ENCODE measurements at places on chromosomes 4 and X.

- DNase-seq: no peak
Observed at GRCh38 chr4:88104902-88105610, 53.4 kb downstream of the ABCG2 start.

DNA sequence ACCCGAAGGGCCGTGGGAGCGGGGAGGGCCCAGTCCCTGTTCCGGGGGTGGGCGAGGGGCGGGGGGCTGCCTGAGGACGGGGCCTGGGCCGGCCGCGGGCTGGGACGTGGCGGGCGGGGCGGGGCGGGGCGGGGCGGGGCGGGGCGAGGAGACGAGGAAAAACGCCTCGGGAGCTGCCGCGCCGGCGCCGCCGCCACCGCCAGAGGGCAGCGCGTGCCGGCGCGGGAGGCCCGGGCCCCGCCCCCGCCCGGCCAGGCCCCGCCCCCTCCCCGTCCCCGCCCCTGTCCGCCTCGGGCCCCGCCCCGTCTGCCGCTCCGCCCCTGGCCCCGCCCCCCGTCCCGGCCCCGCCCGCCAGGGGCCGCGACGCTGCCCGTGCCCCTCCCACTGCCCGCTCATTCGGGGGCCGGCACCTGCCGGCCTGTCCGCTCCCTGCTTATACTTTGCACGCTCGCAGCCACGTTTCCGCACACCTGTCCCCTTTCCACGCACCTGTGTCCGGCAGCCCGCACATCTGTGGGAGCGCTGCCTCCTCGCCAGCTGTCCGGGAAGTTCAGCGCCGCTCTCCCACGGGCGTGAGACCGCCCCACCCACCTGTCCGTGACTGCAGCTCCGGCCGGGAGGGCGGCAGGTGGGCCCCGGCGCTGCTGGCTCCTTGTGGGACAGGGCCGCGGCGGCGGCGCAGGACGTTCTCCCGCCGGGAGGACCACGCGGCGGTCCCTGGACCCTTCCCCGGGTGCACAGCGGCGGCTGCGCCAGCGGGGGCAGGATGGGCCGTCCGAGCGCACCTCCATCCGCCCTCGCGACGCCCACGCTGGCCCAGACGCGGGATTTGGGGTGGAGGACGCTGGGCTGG, 1.7 kb upstream of the FGFRL1 start:
- DNase-seq: peak; percentile 98

- DNase-seq: no peak
Observed at GRCh38 chr4:60962286-60962685, 237.8 kb upstream of the ADGRL3 start.

GRCh38 chr4:15488136-15488535, 18.5 kb downstream of the CC2D2A start:
- no peak for DNase-seq

GRCh38 chrX:74613370-74614092, 893 bp downstream of the RLIM start:
- DNase-seq: peak; percentile 32

DNA sequence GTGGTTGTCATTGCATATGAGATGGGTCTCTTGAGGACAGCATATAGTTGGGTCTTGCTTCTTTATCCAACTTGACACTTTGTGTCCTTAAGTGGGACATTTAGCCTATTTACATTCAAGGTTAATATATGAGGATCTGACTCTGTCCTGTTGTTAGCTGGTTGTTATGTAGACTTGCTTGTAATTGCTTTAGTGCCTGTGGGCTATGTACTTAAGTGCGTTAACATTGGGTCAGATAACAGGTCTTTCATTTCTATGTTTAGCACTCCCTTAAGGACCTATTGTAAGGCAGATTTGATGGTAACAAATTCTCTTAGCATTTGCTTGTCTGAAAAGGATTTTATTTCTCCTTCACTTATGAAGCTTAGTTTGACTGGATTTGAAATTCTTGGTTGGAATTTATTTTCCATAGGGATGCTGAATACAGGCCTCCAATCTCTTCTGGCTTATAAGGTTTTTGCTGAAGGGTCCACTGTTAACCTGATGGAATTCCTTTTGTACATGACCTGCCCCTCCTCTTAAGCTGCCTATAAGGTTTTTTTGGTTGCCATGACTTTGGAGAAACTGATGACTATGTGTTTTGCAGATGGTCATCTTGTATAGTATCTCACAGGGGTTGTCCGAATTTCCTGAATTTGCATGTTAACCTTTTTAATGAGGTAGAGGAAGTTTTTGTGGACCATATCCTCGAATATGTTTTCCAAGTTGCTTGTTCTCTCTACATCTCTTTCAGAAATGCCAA, 162.0 kb downstream of the NKX6-1 start:
- no peak for DNase-seq

DNA sequence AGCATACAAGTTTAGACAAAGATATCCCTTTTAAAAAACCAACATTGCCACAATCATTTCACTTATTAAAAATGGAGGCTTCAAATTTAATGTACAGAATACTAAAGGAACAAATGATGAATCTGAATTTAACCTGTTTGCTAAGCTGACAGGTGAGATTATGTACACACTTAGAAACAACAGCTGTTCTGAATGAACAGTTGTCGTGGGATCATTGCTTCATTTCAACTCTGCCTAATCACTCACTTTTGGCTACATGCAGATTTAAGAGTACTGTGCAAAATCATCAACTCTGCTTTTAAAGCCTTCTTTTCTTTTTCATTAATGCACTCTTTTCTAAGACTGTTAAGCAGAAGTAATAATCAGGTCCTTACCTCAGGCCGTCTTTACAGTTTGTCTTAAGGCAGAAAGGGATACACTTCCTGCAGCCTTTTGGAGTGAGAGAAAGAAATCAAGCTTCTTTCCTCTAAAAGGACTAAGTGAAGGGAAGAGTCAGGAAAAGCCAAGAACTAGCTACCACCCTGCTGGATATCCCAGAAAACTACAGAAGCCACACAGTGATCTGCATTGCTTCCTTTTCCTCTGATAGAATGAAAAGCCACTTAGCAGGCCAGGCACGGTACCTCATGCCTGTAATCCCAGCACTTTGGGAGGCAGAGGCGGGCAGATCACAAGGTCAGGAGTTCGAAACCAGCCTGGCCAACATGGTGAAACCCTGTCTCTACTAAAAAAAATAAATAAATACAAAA, 54.7 kb upstream of the NPNT start:
- DNase-seq: no peak

GRCh38 chr4:4477391-4477790, 64.5 kb downstream of the STX18 start:
- no peak for DNase-seq

DNA sequence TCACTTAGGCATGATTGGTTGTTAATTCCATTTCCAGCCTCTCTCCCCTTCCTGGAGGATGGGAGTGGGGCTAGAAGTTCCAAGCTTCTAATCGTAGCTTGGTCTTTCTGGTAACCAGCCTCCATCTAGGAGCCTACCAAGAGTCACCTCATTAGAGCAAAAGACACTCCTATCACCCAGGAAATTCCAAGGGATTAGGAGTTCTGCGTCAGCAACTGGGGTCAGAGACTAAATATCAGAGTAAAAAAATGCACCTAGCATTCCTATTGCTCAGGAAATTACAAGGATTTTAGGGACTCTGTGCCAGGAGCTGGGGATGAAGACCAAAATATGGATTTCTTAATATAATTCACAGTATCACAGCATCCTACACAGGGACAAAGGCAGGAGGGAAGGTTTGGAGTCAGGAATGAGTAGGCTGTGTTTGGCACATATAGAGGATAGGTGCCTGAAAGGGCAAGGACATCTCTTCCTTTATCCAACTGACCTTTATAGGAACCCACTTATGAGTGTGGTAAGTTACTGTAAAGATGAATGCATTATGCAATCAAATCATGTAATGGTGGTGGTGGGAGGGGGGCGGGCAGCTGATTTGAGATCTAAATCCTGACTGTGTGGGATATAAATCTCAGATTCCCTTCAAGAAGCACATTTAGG, 30.5 kb upstream of the LIMCH1 start:
- DNase-seq: no peak

GRCh38 chr4:155705664-155706063, 39.0 kb downstream of the GUCY1A1 start:
- peak; percentile 28 for DNase-seq

DNA sequence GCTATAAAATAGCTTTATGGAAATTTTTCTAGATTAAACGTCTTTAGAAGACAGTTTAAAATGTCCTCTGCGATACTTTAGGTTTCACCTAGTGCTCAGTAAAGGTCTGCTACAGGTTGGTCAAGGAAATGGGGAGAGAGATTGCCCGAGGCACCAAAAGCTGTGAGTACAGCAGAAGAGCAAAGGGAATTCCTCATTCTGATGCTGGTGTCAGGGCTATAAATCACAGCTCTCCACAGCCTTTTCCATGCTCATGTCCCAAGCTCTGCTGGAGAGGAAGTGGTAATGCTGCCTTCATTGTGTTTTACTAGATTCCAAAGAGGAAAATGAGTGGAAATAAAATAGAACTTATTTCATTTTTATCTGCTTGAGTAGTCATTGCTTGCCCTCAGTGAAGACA, 2060.4 kb downstream of the ARAP2 start:
- DNase-seq: no peak

- DNase-seq: no peak
Observed at GRCh38 chr4:72613959-72614358, 44.9 kb upstream of the ADAMTS3 start.

GRCh38 chrX:72105436-72105835, 26.3 kb downstream of the RTL5 start:
- DNase-seq: no peak

- no peak for DNase-seq
Observed at GRCh38 chr4:2259036-2259540, 2.8 kb downstream of the MXD4 start.

DNA sequence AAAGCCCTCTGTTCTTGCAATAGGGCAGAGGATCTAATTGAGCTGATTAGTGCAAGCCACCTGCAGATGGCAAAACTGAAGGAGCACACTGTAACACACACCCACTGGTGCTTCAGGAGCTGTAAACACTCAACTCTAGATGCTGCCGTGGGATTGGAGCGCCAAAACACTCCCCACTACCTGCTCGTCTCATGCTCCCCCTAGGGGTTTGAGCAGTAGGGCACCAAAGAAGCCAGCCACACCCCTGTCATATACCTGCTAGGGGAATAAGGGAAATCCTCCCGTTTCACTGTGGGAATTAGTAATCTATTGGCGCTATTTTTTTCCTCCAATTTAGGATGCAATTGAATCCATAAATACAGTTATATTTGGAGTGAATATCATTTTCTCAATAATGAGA, 360.2 kb downstream of the GLUD2 start:
- DNase-seq: no peak

DNA sequence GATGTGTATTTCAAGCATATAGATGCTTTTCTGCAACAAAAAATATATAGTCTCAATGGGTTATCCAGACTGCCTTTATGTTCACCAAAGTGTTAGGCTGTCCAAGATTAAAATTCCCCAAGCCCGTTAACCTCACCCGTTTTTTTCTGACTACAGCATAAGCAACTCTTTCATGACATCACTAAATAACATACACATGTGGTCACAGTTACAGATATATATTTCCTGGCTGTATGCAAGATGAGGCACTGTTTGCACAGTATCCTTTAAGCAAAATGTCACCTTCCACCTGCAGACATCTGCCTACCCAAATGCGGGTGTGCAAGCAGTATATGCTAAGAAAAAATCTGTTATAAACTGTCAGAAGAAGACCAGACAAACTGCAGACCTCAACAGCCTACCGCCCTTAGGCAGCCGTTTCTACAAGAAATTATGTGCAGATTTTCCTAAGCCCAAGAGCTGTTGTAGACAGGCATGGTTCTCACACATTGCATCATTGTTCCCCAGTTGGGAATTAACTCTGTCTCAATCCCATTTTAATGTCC, 183.1 kb upstream of the MXRA5 start:
- DNase-seq: no peak

DNA sequence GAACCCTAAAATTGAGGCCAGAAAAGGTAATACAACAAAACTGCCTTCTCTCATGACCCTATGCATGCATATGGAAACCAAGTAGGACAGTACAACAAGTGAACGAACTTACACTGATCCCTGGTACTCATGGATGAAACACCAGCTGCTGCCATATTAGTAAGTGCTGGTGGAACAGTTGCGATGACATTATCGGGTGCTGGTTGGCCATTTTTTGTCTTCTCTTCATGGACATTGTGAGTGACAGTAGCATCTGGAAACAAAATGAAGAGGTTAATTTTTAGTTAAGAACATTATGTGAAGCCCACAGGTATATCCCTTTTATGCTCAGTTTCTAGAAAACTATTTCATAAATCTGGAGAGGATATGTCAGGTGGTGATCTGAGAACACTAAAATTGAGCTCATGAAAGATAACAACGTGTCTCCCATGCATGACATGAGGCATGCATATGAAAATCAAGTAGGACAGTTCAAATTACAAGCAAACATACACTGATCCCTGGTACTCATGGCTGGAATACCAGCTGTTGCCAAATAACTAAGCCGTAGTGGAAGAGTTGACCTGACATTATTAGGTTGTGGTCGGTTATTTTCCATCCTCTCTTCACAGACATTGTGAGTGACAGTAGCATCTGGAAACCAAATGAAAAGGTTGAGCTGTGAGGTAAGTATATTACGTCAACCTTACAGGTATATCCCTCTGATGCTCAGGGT, 74.2 kb upstream of the CT45A1 start:
- DNase-seq: no peak

DNA sequence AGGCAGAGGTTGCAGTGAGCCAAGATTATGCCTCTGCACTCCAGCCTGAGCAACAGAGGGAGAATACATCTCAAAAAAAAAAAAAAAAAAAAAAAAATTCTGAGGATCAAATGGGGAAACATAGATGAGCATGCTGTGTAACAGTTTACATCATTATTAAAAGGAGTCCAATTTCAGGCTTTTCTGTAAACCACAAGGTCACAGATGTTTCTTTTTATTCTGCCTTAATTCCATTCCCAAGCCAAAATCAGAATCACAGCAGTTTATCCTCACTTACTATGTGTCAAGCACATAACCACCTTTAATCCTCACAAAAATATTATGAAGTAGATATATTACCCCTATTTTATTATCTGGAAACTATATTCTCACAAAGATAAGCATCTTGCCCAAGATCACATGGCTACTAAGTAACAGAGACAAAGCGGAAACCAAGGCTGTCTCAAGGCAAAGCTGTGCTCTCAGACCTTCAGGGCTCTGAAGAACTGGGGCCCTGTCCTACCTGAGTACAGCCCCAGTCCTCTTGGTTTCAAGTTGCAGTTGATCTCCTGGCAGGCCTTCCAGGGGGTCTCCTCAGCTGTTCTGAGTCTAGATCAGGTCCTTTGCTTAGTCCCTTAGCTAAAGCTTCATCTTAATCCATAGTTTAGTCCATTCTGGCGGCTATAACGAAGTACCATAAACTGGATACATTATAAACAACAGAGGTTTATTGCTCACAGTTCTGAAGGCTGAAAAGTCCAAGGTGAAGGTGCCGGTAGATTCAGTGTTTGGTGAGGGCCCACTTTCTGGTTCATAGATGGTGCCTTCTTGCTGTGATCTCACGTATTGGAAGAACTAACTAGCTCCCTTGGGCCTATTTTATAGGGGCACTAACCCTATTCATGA, 141.3 kb downstream of the PALLD start:
- DNase-seq: no peak

DNA sequence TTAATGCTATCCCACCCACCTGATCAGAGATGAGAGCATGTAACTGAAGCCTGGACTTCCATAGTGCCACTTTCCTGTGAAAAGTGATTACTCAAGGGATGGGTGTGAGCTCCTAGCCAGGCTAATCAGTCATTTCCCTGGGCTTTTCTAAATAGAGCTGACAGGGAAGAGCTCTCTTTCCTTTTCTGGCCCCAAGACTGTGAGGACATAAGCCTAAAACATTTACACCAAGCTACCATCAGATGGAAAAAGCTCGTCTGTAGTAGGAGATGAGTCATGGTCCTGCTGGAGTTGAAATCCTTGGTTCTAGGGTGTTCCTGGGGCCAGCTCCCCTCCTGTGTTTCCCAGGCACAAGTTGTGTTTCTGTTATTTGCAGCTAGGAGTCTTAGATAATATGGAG, 52.4 kb upstream of the NDP start:
- DNase-seq: no peak

GRCh38 chrX:31423609-31424189, 351.9 kb upstream of the FTHL17 start:
- peak; percentile 41 for DNase-seq

Data from D341Med (cell line).